ENCODE measurements at places on chromosomes 12 and 14.

DNA sequence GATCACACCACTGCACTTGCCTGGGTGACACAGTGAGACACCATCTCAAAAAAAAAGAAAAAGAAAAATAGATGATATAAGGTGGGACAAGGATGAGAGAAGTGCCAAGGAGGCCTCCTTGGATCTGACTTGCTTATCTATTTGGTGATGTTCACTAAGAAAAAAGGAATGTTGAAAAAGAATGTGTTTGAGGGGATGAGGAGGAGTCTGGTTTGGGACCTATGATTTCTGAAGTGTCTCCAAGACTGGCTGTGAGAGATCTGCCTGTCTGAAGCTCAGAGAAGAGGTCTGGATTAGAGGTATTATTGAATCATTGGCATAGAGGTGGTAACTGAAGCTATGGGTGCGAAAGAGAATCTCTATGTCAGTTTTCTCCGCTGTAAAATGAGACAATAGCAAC, 42.8 kb downstream of the BCAT1 start:
- no peak for DNase-seq

GRCh38 chr14:83297361-83297760, 1763.7 kb upstream of the SEL1L start:
- DNase-seq: no peak

DNA sequence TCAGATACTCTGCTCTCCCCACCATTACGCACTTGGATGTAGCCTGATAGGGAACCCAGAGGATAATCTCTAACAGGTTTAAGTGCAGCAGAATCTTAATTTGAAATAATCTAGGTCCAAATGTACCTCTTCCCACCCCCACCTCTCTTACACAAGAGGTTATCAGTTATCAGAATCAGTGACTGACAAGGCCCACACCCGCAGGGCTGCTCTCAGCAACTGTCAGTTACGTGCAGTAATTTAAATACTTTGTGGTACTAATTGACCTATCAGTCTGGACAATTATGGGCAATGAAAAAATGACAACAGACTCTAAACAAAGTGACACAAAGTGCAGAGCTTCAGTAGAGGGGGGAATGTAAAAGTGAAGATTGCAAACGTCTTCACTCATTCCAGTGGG, 74.0 kb downstream of the CLIP1 start:
- no peak for DNase-seq

DNA sequence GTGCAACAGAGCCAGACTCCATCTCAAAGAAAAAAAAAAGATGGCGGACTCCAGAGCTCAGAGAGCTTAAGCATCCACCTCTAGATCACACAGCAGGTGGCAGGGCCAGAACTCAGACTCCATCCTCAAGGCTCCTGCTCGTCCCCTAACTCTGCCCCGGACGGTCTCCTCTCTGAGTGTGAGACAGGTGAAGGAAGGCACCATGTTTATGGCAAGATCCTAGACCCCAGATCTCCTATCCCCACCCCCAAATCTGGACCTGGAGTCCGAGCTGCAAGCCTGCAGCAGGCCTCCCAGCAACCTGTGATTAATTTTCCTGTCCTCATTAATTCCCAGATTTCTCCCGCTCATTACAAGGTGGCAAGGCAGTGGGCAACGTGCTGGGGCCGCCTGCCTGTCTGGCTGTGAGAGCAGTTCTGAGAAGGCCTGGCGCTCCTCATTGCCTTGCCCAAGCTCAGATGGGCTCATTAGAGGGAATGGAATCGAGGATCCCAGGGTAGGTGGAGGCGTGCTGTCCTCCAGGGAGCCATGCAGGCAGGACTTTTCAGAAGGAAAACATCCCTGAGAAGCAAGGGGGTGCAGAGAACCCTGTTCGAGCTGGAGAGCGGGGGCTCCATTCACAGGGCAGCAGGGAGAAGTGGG, 296.6 kb upstream of the RTL1 start:
- DNase-seq: no peak

GRCh38 chr14:90508536-90509254, 111.9 kb downstream of the CALM1 start:
- DNase-seq: no peak

DNA sequence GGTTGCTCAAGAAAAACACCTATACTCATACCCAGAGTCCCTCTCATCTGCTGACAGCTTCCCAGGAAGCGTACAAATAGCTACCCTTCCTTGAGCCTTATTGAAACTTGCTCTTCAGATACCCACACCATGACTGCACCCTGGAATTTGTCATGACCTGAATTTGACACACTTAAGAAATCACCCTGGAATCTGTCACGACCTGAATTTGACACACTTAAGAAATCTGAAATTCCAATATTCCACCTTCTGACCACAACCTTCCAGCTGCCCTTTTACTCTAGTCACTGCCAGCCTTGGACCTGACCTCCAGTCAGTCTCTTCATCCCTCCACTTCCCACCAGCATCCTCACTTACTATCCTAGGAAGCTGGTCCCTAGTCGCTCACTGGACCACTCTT, 1.1 kb upstream of the HAL start:
- no peak for DNase-seq

GRCh38 chr14:33686218-33686617, 264.7 kb downstream of the EGLN3 start:
- DNase-seq: no peak

DNA sequence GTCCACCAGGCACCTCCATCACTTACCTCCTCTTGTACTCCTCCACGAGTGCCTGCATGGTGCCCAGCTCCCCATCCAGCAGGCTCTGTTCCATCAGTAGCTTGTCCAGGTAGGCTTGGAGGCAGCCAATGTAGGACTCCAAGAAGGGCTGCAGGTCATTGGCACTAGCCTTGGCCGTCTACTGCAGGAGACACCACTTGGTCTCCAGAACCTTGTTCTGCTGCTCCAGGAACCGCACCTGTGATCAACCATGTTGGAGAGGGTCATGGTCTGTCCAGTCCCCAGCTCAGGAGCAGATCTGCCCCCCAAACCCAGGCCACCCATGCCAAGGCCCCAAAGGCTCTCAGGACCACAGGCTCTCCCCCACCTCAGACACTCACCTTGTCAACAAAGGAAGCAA, 23.9 kb downstream of the KRT76 start:
- no peak for DNase-seq

DNA sequence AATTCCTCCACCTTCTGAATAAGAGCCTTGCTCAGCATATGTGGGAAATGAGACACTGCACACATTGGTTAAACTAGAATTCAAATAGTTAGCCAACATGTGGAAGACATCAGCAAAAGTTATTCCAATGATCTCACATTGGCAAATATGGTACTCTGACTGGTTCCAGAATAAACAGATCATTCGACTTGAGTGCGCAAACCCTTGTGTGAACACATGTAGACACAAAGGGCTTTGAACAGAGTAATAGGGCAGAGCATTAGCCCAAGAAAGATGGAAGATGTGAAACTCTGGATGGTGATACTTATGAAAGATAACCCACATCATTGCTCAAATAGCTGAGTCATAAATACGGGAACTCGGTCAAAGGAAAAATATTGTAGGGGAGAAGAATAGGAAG, 1133.4 kb upstream of the SEL1L start:
- no peak for DNase-seq

DNA sequence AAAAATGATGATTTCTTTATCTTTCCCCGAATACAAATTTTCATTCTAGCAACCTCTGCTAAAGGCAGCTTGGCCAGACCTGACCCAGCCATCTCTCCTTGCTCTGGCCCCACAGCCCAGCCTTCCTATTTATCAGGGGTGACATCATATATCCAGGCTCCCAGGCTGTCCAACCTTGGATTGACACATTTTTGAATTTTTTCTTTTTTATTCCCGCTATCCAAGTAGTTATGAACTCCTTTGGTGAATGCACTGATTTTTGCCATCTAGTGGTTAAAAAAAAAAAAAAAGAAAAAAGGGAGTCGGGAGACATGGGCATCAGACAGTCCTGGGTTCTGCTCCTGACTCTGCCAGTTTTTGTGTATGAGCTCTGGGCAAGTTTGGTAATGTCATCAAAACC, 120.5 kb downstream of the PTPN11 start:
- DNase-seq: no peak

DNA sequence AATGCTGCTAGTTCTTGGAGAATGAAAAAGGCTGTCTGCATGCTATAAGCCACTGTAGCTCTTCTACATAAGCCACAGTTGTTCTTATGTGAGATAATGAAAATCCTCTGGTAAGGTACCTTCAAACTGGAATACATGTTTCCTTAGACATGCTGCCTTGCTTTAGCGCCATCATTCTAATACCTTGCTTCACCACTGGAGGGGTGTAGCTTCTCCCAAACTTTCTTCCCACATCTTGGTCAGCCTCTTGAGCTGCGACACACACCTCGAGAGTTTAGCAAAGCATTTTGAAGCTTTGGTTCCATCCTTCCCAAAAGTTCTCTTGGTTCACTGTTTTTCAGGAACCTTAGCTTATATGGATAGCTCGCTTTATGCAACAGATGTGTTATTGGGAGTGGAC, 69.5 kb downstream of the NKX2-1 start:
- no peak for DNase-seq

- no peak for DNase-seq
Measured at GRCh38 chr12:45183246-45183645, 32.6 kb upstream of the ANO6 start.

DNA sequence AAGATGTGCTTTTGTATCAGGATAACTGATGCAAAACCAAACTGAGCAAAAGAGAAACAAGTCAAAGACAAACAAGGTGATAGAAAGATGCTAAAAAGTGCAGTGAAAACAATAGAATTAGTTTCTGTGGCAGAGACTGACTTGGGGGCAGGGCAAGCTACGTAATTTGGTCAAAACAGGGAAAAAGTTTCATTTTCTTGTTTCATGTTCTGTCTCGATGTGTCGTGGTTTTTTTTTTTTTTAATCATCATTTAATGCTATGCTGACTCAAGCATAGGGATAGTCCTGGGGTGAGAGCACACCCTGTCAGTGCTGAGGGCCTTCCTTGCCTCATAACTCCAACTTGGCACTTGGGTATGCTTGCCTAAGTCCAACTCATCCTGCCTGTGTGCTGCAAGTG, 144.1 kb upstream of the PTPRQ start:
- no peak for DNase-seq

GRCh38 chr14:61647704-61648103, 47.6 kb upstream of the HIF1A start:
- DNase-seq: no peak

GRCh38 chr12:38399711-38400206, 83.2 kb downstream of the ALG10B start:
- no peak for DNase-seq

DNA sequence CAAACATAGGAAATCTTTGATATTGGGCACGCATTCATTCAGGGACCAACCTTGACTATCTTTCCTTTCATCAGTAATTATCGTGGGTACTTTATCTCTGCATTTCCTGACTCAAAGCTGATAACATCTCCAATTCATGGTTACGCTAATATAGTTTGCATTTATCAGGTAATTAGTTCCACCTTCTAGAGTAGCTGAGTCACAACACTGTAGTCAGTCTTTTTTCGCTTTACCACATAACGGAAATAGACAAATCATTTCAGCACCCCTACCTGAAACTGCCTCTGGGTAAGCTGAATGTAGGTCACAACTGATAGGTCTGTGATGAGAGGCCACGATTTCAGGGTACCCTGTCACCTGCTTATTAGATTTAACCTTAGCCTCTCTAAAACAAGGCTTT, 36.7 kb upstream of the IL22 start:
- peak; percentile 14 for DNase-seq

DNA sequence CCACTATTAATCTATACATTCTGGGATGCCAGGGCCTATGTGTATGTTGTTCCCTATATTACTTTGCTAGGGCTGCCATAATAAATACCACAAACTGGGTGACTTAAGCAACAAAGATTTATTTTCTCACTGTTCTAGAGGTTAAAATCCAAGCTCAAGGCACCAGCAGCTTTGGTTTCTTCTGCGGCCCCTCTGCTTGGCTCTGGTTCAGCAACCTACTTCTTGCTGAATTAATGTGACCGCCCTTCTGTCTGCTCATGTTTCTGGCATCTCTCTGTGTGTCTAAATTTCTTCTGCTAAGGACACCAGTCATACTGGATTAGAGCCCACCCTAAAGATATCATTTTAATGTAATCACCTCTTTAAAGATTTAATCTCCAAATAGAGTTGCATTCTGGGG, 84.7 kb downstream of the ZNF664 start:
- DNase-seq: no peak

GRCh38 chr14:26820138-26820537, 222.3 kb upstream of the NOVA1 start:
- DNase-seq: peak; percentile 93

DNA sequence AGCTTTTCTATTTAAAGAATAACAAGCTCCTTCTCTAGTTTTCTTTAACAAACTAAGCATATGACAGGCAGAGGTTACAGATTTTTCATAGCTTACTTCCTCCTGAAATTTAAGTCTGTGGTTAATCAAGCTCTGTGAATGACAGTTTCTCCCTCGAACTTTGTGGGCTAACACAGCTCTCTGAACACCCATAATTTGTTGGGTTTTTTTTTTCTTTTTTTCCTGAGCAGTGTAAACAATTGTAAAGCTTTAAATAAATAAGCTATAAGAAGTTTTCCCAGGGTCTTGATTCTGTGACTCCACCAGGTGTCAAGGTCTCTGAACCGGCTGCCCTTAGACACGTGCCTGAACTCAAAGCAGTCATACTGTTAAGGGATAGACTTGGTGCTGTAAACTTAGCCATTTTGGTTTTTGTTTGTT, 128.1 kb upstream of the AMIGO2 start:
- no peak for DNase-seq

GRCh38 chr14:92549105-92549858, 35.7 kb downstream of the RIN3 start:
- DNase-seq: no peak

GRCh38 chr14:70962935-70963334, 55.7 kb downstream of the PCNX1 start:
- no peak for DNase-seq

DNA sequence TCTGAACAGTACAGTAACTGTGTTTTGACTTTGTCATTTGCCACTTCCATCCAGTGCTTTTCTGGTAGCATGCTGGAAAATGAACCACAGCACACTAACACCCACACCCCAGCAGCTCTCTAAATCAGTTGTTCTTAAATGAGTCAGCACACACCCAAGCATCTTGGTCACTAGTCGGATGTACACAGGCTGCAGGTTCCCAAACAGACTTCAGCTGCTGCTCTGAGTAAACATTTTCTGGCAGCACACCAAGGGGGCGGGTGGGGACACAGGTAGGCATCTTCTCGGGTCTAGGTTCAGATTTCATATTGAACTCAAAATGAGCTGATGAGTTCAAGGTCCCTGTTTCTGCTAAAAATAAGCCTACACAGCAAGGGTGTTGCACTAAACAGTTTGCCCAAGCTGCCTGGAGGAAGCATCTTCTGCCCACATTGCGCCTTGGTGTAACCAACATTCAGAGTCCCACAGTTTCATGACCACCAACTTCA, 39.8 kb downstream of the IFNG start:
- DNase-seq: no peak

DNA sequence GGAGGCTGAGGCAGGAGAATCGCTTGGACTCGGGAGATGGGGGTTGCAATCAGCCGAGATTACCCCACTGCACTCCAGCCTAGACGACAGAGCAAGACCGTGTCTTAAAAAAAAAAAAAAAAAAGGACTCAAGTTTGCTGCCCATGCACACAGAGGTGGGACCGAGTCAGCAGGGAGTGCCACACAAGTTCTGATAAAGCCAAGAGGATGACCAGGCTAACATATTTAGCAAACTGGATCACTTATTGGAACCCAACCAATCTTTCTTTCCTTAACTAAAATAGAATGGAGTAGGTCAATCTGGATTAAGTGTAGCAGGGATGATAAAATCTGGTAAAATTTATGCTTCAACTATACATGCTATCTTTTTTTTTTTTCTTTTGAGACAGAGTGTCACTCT, 190.4 kb upstream of the FOXN3 start:
- no peak for DNase-seq

- DNase-seq: no peak
Measured at GRCh38 chr14:88196116-88196890, 126.8 kb downstream of the KCNK10 start.

- DNase-seq: no peak
Measured at GRCh38 chr12:57603815-57604453, 690 bp upstream of the DTX3 start.
